GM12891 (cell line): ENCODE measurements at places on chromosomes 5 and 9.
A peak's percentile ranks its signal among the peaks of the same experiment; 100 is the strongest.

DNA sequence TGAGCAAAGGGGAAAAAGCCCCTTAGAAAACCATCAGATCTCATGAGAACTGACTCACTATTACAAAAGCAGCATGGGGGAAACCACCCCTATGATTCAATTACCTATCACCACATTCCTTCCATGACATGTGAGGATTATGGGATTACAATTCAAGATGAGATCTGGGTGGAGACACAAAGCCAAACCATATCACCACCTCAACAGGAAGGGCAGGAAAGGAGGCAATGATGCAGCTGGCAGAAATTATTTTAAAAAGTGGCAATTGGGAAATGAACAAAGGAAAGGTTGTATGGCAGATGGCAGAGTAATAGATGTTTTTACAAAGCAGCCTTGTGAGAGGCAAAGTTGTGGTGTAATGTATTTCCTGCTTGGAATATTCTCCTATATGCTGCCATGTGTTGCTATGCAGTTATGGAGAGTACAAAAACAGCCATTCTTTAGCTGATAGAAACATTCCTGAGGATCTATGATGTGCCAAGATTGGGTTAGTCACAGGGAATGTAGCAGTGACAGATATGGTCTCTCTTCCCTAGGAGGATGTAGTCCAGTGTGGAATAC is 138.8 kb downstream of the SMC2 start:
- no peak for DNase-seq

DNA sequence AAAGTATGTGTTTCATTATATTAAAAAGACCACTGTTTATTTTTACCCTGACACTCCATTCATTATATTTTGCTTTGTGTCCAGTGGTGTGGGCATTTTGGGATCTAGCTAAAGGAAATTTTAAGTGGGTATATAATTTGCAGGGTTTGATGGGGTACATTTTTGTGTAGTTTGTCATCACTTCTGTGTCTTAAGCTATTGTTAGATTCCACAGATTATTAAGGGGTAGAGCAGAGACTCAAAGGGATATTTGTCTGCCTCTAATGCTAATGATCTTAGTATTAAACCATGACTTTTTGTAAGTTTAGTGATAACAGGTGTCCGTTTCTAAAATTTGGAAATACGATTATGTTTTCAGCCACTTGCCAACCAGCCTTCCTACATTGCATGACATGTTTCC is 731.6 kb downstream of the BRINP1 start:
- DNase-seq, result no peak

DNA sequence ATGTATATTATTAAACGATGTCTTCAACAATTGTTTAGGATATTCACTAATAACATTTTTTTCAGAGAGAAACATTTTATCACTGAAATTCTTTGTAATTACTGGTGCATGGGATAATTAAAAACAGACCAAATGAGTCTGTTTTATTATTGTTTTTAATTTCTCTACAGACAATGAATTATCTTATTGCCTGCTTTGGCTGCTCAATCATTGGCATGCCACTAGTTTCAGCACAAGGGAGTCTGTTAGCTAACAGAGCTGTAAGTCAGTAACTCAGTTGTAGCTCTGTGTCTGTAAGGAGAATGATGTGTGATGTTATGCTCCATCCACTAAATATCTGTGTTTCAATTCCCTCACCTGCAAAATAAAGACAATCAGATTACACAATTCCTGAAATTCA is 443.9 kb downstream of the PRR16 start:
- no peak for DNase-seq

DNA sequence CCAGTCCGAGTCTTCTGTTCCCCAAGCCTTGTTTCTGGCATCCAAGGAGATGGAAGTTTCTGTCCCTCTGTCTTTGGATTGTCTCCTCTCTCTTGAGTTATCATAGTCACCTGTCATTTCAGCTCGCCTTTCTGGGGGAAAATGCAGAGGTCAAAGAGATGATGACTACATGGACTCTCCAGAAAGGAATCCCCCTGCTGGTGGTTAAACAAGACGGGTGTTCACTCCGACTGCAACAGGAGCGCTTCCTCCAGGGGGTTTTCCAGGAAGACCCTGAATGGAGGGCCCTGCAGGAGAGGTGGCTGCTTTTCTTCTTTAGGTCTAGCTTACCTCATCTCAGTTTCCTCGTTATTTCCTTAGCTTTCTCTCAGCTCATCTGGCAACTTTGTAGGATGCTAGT is 25.1 kb downstream of the ERAP2 start:
- DNase-seq, result no peak

GRCh38 chr5:5634817-5635216 is 212.3 kb downstream of the ICE1 start:
- DNase-seq, result no peak

DNA sequence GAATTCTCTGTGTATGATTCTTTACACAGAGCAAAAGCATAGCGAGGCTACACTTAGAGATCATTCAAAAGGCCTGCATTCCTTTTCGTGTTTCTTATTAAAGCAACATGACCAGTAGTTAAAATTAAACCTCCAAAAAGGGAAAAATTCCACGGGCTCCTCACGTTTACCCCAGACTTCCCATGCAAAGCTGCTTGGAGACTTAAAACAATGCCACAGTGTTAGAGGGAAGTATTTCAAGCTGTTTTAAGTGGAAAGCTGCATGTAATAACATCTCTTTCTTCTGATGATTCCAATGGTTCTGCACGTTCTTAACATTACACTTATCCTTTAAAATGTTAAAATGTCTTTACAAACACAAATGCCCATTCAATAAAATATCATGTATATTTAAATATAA is 405.2 kb downstream of the SEMA5A start:
- no peak for DNase-seq

GRCh38 chr9:136115206-136115605 is 3.5 kb downstream of the TMEM250 start:
- no peak for DNase-seq

DNA sequence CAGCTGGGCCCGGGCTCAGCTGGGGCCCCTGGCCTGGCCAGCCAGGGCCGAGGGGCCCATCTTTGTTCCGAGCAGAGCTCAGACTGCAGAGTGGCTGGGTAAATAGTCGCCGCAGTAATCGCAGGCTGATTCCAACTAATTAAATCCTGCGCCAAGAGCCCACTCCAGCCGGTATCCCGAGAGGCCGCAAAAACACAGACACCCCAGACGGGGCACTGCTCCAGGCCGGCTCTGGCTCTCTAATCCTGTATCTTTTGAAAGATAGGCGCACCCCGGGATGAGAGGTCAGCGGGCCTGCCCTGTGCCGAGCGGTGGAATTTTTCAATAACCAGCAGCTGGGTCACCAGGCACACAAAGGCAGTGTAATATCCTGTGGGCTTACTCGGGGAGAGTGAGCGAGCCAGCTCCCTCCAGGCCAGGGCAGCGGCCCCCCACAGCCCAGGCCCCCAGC is 57.7 kb downstream of the LMX1B start:
- no peak for DNase-seq

GRCh38 chr5:79513704-79514390 is at the start of gene HOMER1:
Gene HOMER1, minus strand, starts transcription at chr5:79514134. Its CDS starts 1,360 bp downstream, at chr5:79512774.
- DNase-seq, result peak; percentile 61

- no peak for DNase-seq
These were observed 24.3 kb downstream of the BOD1 start for GRCh38 chr5:173592050-173592669.

GRCh38 chr9:72140586-72140985 is 8.7 kb upstream of the GDA start:
- no peak for DNase-seq

DNA sequence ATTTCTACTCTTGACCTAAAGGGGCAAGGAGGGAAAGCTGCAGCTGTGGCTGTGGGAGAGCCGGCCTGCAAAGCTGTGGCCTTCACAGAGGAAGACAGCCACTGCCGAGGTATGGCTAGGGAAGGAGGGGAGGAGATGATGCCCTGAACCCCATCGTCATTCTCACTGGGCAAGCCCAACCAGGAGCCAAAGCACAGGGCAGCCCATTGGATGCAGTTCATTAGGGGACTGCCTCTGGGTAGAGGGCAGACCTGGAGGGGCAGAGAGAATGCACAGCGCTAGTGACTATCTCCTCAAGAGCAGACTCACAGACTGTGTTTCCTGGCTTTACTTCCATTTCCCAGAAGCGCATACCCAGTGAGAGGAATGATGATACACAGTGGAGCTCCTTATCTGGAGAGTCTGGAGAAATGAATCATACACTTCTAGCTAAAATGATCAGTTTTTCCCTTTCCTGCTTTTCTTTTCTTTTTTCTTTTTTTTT is 47.2 kb upstream of the TTC23L start:
- no peak for DNase-seq

- peak; percentile 56 for DNase-seq
These were observed 560 bp downstream of the DOCK2 start for GRCh38 chr5:169637549-169638121.

DNA sequence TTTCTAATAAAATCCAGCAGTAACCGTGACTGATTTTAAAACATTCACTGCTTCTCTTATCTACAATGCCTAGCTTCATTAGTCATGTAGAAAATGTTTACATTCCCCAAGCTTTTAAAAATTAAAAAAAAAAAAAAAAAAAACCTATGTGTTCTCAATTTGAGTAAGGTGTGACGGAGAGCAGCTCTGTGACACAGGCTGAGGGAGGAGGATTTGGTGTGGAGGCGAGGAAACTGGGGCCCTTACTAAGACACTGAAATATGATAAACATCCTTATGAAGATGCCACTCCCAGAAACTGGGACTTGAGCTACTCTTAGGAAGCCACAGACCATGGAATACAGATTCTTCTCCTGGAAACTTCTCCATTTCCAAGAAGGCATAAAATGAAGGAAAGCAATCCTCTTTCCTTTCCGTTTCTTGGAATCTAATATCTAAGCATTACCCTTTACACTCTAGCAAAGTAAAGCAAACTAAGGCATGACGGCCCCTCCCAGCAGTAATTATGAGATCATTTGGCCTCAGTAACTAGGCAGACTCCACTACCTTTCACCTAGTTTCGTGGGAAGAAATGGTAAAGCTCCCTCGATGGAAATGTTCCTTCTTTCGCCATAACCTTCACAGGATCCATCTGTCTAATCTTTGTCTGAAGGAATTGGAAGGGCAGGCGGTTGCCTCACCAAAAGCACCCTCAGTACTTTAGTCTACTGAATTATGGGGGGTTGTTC is 23.5 kb downstream of the GRAMD2B start:
- DNase-seq, result no peak

GRCh38 chr9:112446526-112446925 is 40.1 kb upstream of the KIAA1958 start:
- DNase-seq, result no peak

- no peak for DNase-seq
These were observed 211.5 kb upstream of the NREP start for GRCh38 chr5:111968459-111968858.

GRCh38 chr5:134141331-134142050 is 27.0 kb downstream of the TCF7 start:
- no peak for DNase-seq

- no peak for DNase-seq
These were observed 59.2 kb downstream of the RIC1 start for GRCh38 chr9:5688109-5688508.

DNA sequence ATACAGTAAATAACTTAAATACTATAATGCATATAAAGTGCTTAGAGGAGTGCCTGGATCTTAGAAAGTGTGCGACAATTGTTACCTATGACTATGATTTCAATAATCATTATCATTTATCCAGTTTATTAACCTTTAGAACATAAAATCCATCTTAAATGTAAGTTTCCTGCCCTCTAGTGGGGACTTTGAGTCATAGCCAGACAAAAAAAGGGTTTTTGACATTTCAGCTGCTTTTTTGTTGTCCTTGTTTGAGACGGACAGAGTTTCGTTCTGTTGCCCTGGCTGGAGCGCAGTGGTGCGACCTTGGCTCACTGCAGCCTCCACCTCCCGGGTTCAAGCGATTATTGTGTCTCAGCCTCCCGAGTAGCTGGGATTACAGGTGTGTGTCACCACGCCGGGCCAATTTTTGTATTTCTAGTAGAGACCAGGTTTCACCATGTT is 9.7 kb upstream of the C9orf152 start:
- no peak for DNase-seq

GRCh38 chr9:71323357-71323756 is 201.9 kb upstream of the TRPM3 start:
- no peak for DNase-seq

DNA sequence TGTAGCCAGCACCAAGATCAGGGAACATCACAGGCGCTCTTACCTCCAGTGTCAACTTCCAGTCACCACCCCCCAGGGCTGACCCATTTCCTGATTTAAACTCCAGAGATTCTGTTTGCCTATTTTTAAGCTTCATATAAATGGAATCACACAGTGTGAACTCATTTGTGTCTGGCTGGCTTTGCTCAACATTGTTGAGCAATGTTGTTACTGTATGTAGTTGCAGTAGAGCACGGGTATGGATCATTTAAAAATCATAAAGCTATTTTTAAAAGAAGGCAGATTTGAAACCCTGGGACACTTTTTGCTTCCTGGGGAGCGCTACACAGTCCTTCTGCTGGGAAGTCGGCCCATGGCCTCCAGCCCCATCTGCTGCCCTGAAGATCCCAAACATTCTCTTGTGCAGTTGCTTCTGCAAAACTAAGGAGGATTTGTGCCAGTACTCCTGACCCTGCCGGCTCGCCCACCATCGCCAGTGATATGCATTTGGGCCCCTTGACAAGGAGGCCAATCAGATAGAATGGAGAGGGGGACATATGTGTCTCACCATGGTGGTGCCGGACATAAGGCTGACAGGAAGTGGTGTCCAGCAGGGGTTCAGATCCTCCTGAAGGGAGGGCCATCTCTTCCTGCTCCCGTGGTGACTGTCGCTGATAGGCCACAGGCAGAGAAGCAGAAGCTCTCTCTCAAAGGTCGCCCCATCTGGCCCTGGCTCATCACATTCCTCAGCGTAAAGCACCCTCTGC is 13.3 kb downstream of the DCANP1 start:
- no peak for DNase-seq

- no peak for DNase-seq
These were observed 102.8 kb downstream of the ARL15 start for GRCh38 chr5:54207566-54207965.

- DNase-seq, result no peak
These were observed 13.7 kb downstream of the NUDT2 start for GRCh38 chr9:34343090-34343489.

- no peak for DNase-seq
These were observed 1821.0 kb downstream of the EFNA5 start for GRCh38 chr5:105849701-105850100.

DNA sequence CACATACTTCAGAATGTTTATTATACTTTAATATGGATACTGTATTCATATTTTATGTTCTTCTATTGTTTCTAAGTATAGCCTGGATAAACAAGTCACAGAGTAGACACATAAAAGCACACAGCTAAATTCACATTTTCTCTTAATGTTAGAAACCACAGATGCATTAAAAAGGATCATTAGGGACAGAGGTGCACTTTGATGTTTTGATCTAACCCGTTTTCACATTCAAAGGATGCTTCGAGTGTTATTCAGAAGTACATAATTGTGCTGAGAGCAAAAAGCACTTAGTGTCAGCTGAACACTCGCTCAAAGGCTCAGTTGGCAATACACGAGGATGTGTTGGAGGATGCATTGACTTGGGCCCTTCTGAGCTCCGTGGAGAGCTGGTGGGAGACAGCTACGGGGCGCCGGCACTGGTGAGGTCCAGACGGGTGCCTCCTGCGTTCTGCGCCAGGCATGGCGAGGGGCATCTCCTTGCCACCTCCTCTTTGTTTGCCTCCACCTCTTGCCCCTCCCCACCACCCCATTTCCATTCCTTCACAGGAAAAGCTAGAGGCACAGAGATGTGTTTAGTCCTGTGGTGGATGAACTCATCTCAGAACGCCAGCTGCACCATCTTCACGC is 35.5 kb downstream of the MED10 start:
- no peak for DNase-seq
